Astrocyte of the spinal cord (primary cell): ENCODE measurements at places on chromosomes 5 and 9.

- peak; percentile 35 for DNase-seq
These were observed 1.4 kb downstream of the MLLT3 start for GRCh38 chr9:20620650-20621470.

- no peak for DNase-seq
These were observed 102.3 kb downstream of the GLIS3 start for GRCh38 chr9:4197548-4197947.

DNA sequence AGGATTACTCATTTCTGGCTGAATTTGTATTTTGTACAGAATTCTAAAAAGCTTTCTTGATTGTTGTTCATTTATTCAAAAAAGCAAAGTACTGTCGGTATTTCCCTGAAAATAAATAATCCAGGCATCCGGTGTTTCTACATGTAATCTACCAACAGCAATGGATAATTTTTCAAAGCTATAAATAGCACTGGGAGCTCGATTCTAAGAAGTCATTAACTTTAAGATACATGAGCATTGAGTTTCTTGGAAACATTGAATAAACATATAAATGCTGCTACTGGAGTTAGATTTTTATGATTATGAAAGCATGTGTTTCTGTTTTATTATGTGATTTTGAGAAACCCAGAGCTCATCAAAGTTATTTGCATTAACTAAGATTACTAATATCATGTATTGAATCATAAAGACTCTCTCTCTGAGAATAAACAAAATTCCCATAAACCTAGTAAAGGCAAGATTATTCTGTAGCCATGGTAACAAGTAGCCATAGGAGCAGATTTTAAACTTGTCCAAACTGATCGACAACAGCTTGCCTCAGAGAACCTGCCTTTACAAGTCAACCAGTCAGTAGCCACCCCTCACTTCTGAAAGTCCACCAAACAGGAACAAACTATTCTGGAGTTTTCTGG, 197.0 kb downstream of the DRD1 start:
- DNase-seq: peak; percentile 34

- peak; percentile 1 for DNase-seq
These were observed 60.1 kb downstream of the CDH18 start for GRCh38 chr5:19927919-19928318.

GRCh38 chr5:114207615-114208014, 154.3 kb upstream of the KCNN2 start:
- no peak for DNase-seq

GRCh38 chr5:61327760-61328753, 4.0 kb upstream of the ZSWIM6 start:
- DNase-seq: peak; percentile 89

DNA sequence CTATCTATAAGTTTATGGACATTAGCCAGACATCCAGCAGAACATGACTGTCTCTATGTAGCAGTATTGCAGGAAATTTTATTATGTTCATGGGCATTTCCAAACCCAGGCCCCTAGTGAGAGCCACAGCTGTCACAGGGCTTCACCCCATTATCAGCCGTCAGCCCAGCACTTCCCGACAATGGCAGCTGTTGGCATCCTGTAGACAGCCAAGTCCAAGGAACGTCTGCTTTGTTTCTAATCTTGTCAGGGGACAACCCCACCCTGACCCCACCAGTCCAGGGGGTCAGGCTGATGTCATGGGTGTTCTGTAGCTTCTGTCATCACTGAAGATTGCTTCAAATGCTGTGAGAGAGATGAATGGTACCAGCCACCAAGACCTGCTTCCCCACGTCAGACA, 565.3 kb upstream of the BRINP1 start:
- DNase-seq: no peak

- DNase-seq: no peak
These were observed 381.6 kb upstream of the ADAMTS16 start for GRCh38 chr5:4758550-4758949.

- DNase-seq: peak; percentile 71
These were observed at the start of gene ZNF883 for GRCh38 chr9:113011911-113012381. Gene ZNF883, minus strand, starts transcription at chr9:113012192.

DNA sequence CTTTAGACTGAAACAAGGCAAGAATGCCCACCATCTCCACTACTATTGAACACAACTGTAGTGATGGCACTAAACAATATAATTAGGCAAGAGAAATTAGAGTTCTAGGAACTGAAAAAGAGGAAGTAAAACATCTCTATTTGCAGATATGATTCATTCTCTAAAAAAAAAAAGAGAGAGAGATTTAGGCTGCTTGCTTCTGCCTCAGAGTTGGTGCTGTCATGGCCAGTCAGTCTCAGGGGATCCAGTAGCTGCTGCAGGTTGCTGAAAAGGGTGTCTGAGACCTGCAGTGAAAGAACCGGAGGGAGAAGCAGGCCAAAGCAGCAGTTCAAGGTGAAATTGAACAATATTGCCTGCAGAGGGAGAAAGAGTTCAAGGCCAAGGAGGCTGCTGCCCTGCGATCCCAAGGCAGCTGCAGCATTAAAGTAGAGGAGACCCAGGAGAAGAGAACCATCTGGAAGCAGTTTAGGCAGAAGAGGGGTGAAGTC, 72.5 kb downstream of the AP3B1 start:
- no peak for DNase-seq

DNA sequence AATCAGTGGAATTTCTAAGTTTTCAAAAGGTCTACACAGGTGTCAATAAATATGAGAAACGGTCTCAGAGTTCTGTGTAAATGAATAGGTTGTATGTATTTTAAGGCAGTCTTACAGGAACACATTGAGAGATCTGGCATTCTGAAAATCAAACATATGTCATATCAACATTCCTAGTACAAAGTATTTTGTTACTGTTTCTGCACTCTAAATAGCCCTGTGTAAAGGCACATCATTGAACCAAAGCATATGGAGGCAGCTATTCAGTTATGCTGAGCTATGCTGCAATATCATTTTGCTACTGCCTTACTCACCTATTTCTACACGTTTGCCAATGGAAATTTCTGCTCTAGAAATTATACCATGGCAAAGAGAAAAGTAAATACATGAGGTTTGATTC, 379.1 kb downstream of the KIAA0825 start:
- no peak for DNase-seq

DNA sequence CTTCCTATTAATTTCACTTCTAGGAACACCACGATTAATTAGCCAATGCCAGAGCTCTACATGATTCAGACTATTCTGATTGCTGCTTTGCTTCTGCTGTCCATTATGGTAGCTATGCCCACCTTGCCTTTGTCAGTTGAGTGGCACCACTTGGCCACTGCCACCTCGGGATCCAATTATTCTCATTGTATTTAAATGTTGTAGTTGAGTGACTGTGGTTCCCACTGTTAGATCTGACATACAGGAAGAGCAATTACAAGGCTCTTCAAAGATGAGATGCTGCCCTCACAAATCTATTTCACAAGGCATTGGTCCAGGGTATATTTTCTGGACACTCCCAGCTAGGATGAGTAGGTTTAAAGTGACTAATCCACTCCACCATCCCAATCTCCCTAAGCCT, 864.5 kb upstream of the EDIL3 start:
- no peak for DNase-seq

- DNase-seq: no peak
These were observed 79.5 kb upstream of the IL12B start for GRCh38 chr5:159409801-159410200.

DNA sequence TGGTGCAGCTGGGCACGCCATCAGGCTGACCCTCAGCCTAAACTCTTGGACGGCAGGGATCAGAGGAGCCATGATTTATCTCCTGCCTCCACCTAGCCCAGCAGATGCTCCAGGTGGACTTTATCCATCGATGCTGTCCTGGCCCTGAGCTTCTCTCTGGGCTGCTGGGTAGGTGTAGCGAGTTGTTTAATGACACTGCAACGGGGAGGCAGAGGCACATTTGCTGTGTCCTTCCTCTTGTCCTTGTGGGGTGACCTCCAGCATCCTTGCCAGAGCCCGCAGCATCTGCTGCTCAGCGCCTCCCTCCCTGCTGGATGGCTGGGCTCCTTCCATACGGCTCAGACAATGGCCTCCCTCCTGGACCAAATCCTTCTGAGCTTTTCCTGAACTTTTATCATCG, 103.1 kb upstream of the IRX4 start:
- no peak for DNase-seq

- no peak for DNase-seq
These were observed 5.2 kb downstream of the RNF44 start for GRCh38 chr5:176531902-176532493.

DNA sequence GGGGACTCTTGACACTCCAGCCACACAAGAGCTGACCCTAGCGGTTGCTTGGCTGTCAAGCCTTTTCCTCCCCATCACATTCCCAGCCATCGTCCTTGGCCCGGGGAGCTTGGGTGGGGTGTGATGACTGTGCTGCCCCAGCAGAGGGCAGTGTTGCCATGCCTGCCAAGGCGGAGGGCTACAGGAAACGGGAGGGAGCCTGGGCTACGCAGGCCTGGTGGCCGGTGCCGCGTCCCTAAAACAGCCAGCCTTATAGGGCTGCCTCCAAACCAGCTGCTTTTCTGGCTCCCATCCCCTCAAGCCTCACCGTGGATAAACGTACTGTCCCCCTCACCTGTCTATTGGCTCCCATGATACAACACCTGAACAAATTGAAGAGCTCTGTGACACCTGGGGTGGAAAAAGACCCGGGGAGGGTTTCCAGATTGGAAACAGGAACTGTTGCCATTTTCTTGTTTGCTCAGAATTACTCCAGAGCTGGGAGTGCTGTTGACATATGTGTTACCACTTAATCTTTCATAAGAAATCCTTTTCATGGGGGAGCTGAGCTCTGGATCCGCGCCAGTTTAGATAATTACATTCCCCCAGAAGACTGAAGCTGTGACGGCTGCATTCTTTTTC, 72.8 kb upstream of the ASTN2 start:
- peak; percentile 33 for DNase-seq

DNA sequence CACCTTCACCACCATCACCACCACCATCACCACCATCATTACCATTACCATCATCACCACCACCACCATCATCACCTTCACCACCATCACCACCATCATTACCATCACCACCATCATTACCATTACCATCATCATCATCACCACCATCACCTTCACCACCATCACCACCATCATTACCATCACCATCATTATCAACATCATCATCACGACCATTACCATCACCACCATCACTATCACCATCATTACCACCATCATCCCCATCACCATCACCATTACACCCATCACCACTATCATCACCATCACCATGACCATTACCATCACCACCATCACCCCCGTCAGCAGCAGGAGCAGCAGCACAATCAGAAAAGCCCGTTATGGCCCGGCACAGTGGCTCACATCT, 89.1 kb downstream of the STK10 start:
- no peak for DNase-seq

GRCh38 chr9:87069690-87070089, 122.4 kb upstream of the GAS1 start:
- no peak for DNase-seq

- no peak for DNase-seq
These were observed 36.4 kb upstream of the IPPK start for GRCh38 chr9:92706218-92706940.

DNA sequence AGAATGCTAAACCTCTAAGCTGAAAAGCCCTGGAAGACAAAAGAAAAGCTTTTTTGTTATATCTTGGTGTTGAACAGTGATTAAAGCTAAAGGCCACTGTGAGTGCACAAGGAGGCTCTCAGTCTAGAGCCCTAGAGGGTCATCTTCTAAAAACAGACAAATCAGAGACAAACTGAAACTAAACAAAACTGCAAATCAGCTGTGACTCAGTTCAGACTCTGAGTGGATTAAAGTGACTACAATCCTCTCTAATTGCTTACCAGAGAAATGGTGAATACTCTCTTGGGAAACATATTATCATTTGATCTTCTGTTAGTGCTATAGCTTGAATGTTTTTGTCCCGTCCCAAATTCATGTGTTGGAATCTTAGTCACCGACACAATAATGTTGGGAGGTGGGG, 491.9 kb downstream of the CDH18 start:
- DNase-seq: peak; percentile 2

- no peak for DNase-seq
These were observed 147.9 kb downstream of the PIP5K1B start for GRCh38 chr9:68852941-68853340.

DNA sequence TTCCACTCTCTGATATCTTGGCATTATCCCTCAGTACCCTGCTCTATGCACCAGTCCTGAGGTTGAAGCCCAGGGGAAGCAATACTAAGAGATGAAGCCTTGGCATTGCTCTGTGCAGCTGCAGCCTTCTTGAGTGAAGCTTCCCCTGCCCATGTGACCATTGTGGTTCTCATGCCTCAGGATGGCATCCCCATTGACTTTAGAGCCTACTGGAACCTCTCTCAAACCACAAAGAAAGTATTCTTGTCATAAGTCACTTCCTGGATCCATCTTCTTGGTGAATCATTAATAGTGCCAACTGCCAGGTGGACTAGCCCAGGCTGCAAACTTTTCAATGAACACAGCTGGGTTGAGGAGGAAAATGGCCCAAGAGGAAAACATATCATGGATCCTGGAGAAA, 283.9 kb upstream of the RFX3 start:
- DNase-seq: peak; percentile 32
